ENCODE measurements at places on chromosomes 7 and 10.

DNA sequence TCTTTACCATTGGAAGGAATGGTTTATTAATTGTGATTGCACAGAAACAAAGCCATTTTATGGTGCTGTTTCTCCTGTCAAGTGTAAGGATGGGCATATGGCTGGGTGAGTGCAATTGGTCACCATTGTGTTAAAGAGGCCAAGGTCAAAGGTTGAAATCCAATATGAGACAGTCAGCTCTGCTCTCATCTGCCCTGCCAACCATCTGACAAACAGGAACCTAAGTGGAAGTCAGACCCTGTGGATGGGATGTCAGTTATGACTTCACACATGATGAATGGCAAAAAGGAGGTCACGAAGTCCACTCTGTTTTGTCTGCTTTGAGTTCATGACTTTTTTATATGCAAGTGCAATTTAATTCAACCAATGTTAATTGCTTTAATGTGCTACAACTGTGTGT, 172.7 kb upstream of the TMEM229A start:
- DNase-seq, result no peak

DNA sequence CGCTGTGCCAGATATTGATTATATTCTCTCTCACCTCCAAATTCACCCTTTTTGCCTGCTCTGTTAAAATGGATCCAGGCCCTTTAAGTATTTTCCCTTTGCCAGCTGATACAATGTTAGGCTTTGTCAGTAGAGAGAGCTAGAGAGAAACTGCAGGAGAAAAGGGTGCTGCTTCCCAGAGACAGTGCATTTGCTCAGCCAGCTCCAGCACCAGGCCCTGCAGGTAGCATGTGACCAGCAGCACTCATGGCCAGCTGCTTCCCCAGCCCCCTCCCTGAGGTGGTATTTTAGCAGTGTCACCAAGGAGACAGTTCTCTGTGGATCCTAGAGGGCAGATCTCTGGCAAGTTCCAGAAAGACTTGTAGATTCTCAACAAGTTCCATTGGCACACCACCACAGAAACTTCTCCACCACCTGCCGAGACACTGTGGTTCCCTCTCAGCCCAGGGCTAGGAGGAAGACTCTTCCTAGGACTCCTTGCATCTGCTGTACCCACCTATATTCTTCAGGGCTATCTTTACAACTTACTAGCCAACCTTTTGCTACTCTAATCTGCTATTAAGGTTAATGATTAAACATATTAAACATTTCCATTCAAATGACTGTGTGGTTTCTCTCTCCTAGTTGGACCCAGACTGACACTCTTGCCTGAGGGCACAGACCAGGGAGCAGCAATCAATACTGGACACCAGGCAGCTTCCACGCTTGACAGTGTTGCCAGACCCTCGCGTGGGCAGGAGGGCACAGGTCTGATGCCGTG, 35.6 kb upstream of the ADAM12 start:
- DNase-seq, result no peak

GRCh38 chr7:118918556-118918955, 694.1 kb downstream of the ANKRD7 start:
- peak; percentile 29 for DNase-seq

GRCh38 chr7:65509368-65510186, 135.9 kb downstream of the ZNF92 start:
- no peak for DNase-seq

GRCh38 chr10:81280497-81281479, 594.2 kb upstream of the NRG3 start:
- DNase-seq, result no peak

DNA sequence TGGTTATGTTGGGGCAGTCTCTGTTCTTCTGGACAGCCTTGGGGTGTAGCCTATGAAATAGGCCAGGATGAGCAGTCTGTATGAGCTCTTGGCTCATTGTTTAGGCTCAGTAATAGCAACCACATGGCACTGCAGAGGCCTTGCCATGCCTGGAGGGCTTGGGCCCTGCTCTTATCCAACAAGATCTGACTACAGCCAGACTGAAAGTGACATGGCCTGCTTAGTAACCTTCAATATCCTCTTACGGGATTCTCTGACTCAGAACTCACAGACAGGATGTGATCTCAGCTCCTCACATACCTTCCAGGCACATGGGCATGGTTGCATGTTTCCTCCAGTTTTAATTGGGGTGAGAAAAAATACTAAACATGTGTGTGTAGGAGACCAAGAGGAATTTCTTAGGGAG, 289.3 kb downstream of the PTEN start:
- DNase-seq, result no peak

DNA sequence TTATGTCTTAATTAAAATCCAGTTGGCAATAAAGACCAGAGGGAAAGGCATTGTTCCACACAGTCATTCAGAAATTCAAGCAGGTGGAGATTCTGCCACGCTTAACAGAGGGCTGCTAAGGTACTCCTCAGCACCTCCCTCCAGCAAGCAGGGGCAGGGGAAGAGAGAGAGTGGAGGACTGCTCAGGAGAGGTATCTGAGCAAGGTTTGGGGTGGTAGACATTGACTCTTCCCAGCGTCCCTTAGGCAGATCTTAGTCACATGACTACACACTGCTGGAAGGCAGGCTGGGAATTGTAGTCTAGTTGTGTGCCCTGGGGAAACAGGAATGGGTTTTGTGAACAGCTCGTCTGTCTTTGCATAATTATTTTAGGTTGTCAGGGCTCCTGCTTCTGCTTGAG, 181.6 kb downstream of the NPSR1 start:
- no peak for DNase-seq

DNA sequence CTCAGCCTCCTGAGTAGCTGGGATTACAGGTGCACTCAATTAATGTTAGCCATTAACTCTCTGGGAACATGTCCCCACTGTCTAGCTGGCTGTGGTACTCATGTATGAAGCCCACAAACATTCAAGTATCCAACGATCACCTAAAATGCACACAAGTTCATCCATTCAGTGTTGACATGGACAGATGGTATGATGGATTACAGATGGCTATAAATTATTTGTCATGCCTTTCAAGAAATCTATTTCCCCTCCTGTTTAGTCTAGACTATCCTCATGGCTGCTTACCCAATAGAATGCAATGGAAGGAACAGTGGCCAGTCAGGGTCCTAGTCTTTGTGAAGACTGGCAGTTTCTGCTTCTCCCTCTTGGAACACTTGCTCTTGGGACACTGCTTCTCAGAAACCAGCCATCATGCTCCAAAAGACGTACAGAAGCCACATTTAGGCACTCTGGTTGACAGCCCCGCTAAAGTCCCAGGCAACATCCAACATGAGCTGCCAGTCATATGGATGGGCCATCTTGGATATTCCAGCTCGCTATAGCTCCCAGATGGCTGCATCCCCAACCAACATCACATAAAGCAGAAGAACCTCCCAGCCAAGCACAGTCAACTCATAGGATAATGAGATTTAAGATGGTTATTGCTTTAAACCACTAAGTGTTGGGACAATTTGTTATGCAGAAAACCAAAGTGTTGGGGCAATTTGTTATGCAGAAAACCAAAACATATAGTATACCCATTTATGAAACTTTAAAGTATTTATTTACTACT, 33.1 kb downstream of the MYL10 start:
- DNase-seq, result no peak

DNA sequence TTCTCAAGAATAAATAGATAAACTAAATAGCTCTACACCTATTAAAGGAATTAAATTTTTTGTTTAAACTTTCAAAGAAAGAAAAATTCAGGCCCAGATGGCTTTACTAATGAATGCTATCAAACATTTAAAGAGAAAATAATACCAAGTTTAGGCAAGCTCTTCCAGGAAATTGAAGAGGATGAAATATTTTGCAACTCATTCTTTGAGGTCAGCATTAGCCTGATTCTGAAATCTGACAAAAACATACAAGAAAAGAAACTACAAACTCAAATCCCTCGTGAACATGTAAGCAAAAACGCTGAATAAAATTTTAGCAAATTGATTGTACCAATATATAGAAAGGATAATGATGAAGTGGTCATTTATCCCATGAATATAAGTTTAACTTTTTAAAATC, 93.4 kb downstream of the RTKN2 start:
- DNase-seq, result no peak

- no peak for DNase-seq
These were observed 719.5 kb downstream of the XPNPEP1 start for GRCh38 chr10:109203646-109204353.

DNA sequence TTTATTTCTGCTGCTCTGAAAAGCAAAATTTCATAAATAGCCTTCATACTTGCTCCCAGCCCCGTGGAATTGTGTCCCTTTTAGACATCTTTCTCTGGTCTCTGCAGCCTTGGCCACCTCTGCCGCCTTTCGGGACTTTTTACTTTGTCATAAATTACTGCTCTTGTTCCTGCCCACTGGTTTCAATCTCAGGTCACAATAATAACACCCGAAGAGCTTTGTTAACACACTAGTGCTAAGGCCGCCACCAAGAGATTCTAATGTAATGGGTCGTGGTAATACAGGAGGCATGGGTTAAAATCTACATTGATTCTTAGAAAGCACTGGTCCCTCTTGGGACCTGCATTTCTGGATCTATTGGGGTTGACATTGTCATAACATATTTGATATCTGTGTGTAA, 276.0 kb upstream of the VWC2 start:
- no peak for DNase-seq

DNA sequence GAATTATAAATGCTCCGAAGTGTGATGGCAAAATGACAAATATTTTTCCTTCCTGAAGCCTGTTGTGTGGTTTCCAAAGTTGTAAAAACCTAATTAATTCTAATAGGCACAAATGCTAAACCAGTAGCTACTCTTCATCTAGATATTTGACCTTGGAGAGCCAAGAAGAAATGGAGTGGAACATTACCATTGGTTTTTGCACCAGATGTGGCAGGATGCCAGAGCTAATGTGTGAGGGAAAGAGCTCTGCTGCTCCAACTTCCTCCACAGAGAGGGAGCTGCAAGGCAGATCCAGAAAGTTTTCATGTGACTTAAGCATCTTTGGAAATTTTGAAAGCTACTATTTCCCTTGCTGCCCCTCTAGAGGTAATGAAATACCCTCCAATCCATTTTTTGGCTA, 65.1 kb upstream of the HPS1 start:
- DNase-seq, result no peak

- DNase-seq, result no peak
These were observed 761.7 kb downstream of the GRID1 start for GRCh38 chr10:85604884-85605283.

GRCh38 chr7:157843336-157844140, 506.7 kb downstream of the DNAJB6 start:
- no peak for DNase-seq

GRCh38 chr7:10507032-10507431, 466.6 kb upstream of the PHF14 start:
- DNase-seq, result no peak

DNA sequence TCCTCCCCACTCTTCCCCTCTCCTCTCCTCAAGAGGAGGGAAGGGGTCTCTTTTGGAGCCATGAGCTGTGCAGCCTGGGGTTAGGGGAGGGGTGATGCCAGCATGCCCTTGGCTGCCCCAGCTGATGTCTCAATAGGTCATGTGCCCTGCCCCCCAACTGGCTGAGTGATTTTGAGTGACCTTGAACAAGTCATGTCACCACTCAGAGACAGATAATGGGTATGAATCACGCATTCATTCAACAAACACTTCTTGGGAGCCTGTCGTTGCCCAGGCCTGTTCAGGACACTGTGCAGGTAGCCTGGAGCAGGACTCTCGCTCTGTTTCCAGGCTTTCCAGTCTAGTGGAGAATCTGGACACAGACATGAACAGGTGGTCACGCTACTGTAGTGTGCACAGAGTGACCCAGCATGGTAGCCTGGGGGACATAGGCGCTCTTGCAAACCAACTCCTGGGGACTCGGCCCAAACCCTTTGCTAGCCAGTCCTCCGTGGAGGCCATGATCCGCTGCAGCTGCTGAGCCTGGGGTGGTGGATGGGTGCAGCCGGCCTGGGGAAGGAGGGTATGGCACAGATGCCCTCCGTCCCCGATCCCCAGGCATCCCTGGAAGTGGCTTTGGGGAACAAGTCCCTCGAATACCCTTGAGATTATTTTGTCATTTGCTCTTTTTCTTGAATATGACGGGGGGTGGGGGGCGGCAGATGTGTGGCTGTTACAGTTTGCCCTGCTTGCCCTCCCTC, 49.6 kb upstream of the PSAP start:
- no peak for DNase-seq

GRCh38 chr7:31860925-31861324, 173.9 kb downstream of the PPP1R17 start:
- DNase-seq, result no peak

DNA sequence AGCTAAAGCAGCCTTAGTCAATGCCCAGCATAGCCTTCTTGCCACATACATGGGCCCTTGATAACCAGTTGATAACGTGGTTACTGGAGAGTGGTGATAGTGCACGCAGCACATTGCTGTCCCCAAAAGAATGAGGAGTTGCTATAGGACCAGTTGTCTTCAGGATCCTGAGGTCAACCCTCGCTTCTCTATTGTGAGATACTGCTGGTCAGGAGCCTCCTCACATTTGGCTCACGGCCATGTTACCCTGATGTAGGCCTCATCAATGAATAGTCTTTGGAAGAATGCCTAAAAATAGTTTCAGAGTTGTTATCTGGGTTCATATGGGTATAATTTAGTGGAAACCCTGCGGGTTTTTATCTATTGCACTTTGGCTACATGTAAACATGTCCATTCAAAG, 230.7 kb downstream of the VTI1A start:
- no peak for DNase-seq

DNA sequence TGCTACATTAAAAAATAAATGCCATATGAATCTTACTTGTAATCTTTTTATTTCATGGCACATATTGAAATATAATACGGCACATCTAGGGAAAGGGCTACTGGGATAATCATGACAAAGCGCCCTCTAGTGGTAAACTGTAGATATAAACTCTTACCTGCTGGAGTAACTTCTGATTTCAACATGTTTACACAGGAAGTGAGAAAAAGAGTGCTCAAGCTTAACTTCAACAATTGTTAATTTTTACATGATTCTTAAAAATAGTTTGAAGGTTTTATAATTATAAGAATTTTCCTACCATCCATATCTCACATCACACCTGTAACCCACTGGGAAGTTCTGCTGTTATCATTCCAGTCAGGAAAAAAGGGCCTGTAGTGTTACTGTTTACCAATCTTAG, 2.0 kb upstream of the HEPACAM2 start:
- peak; percentile 75 for DNase-seq
